ENCODE measurements at places on chromosomes 16 and 17.

DNA sequence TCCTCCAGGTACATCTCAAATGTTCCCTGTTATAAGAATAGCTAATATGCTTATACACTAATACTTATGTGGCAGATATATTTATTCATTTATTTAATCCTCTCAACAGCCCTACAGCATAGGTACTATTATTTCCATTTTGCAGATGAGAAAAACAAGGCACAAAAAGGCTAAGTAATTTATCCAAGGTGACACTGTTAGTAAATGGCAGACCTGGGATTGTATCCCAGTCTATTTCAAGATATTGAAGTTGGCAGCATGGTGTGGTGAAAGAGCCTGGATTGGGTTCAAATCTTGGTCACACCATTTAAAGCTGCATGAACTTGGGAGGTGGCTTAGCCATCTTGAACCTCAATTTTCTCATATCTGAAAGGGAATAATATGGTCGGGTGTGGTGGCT, 27.2 kb downstream of the TMEM98 start:
- DNase-seq, result no peak

DNA sequence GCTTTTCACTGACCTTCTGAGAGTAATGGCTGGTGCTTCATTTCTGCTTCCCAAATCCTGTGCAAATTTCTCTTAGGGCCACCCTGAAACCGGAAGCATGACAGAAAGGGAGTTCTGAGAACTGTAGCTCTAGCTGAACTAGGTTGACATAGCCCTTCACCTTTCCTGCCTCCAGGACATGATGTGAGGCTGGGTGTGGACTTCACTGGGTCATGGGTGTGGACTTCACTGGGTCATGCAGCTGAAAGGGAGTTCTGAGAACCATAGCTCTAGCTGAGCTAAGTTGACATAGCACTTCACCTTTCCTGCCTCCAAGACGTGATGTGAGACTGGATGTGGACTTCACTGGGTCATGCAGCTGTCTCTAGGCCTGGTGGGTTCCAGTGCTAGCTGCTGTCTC, 54.3 kb upstream of the NLRP1 start:
- no peak for DNase-seq

GRCh38 chr16:19131825-19132218, 18.1 kb downstream of the ITPRIPL2 start:
- no peak for DNase-seq

DNA sequence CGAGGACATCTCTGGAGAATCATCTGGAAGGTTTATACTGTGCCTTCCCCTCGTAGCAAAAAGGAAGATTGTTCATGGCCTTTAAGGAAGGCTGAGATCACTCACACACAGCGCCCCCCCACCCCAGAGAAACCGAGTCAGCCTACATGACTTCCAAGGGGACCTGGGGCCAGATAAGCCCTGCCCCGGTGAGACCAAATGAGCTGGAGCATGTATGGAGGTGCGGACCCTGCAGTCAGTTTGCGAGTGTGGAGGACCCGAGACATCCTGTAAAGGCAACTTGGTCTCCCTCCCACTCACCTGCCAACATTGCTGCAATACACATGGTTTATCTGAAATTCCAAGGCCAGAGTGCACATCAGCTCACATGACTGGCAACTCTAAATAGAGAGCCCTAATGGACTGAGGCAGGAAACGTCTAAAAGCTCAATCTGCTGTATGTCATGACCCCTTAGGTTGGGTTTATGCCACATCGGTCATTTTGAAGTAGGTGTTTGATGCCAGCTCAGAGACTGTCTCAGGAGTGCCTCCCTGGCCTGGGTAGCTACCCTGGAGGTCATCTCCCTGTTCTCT, 233.6 kb downstream of the CPPED1 start:
- no peak for DNase-seq

GRCh38 chr17:7853691-7854038, 1.2 kb upstream of the TMEM88 start:
- no peak for DNase-seq

- no peak for DNase-seq
These were observed 72.8 kb upstream of the BRD7 start for GRCh38 chr16:50441486-50442157.

DNA sequence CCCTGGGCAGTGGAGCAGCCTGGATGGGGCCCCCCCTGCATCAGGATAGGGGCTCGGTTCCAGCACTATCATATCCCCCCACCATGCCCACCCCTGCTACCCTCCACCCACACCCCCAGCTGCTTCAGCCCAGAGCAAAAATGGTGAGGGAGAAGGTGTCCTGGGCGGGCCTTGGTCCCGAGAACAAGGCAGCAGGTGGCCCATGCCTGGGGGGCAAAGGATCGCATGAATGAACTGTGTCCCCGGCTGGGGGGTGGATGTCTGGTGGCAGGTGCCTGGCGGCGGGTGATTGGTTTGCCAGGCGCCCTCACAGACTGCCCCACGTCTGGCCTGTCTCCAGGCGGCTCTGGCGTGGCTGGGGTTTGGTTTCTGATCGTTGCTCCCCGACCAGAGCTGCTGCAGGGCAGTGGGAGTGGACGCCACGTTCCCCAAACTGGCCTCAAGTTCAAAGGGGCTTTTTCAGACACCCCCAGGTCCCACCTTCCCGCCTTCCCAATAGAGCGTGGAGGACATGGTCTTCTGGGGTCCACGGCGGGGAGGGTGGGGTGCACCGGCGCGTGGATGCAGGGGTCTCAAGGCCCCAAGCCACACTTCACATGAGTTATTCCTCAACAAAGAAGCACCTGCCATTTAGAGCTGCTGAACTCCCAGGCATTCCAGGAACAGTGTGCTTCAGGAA, 12.6 kb downstream of the UTS2R start:
- no peak for DNase-seq

DNA sequence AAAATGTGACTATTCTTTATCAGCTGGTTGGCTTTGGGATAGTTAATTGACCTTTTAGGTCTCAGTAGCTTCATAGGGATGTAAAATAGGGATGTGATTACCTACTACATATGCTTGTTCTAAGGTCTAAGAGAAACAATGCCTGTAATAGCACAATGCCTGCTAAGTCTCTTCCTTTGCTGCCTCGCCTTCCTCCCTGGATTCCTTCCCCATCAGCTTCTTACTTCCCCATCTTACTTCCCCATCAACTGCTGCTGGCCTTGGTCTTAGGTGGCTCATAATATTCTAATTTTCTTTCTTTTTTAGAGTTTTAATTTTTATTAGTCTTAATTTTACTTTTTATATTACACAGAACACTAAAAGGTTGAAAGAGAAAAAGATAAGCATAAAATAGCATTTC, 59.2 kb upstream of the GOT2 start:
- DNase-seq, result no peak

DNA sequence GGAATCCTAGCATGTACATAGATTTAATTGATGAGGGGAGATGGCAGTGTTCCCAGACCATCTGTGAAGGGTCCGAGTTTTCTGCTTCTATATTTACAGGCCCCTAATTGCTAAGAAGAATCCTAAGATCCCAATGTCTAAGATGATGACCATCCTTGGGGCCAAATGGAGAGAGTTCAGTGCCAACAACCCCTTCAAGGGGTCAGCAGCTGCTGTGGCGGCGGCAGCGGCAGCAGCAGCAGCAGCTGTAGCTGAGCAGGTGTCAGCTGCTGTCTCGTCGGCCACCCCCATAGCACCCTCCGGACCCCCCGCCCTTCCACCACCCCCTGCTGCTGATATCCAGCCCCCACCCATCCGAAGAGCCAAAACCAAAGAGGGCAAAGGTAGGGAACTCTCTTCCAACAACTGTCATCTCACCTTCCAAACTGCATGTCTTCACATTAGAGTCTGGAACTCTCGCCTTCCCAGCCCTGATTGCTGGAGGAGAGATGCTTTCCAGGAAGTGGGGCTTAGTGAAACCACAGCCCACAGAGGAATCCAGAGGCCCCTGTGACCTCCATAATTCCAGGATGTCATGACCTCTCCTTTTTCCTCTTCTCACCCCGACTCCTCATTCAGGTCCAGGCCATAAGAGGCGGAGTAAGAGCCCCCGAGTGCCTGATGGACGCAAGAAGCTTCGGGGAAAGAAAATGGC, 4.7 kb downstream of the CHD3 start:
- DNase-seq, result no peak
